ENCODE measurements at places on chromosomes 5 and 9. TPM values are rescaled to one million over a fixed set of nuclear protein-coding genes. Genes with fewer than 3 reads are reported as not detected.

Gene NTNG2
- 3.8 TPM for total RNA-seq

Gene SLC25A2
- 0.26 TPM for total RNA-seq

Gene IFNB1
- not detected for total RNA-seq

Gene C7
- total RNA-seq = 36.9 TPM

Gene GABRA6
- not detected for total RNA-seq

Gene TEK
- total RNA-seq = 15.5 TPM

Gene GNA14
- 6.3 TPM for total RNA-seq

Gene YIPF5
- 204 TPM for total RNA-seq

Gene DMRT3
- not detected for total RNA-seq

Gene IL13
- total RNA-seq = not detected

Gene RASGRF2
- total RNA-seq = 1.2 TPM

Gene PLAC8L1
- total RNA-seq = 0.52 TPM

Gene FAM221B
- not detected for total RNA-seq

Gene IFNK
- total RNA-seq = not detected

Gene MGAT1
- total RNA-seq = 103 TPM

Gene GOLGA1
- 11.8 TPM for total RNA-seq

Gene ASTN2
- total RNA-seq = 12.0 TPM

Gene PCA3
- total RNA-seq = 0.07 TPM

Gene ANXA2R
- total RNA-seq = 1.8 TPM

Gene POU5F2
- total RNA-seq = 1.2 TPM

Measured in smooth muscle cell of the pulmonary artery (primary cell).